H4 (cell line): ENCODE measurements at places on chromosomes 5 and 9. TPM values are rescaled to one million over a fixed set of nuclear protein-coding genes. Genes with fewer than 3 reads are reported as not detected.

GRCh38 chr9:112863214-112863613 is 27.5 kb downstream of the SLC46A2 start:
- no peak for DNase-seq

GRCh38 chr9:10612641-10613398 is at the start of gene PTPRD:
Gene PTPRD (minus strand): TSS chr9:10613002.
- peak; percentile 33 for DNase-seq

Gene ZBED3
- 0.90 and 1.3 TPM in 2 replicates for total RNA-seq

DNA sequence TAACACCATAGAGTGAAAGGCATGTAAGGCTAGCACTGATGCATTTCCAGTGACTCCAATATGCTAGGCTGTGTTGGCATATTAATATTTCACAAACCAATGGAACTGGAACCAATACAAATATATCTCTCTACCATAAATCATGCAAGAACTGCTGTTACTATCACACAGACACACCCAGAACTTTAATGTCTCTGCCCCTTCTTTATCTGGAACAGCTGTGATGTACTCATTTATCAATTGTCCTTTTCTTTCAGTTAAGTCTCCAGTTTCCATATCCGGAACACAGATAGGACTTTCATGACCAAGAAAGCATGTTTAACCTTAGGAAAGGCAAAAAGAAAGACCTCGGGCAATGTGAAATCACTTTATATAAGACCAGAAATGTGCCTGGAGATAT is 70.3 kb downstream of the SPTLC1 start:
- DNase-seq: no peak

GRCh38 chr9:23526806-23527205 is 299.2 kb downstream of the ELAVL2 start:
- peak; percentile 2 for DNase-seq

DNA sequence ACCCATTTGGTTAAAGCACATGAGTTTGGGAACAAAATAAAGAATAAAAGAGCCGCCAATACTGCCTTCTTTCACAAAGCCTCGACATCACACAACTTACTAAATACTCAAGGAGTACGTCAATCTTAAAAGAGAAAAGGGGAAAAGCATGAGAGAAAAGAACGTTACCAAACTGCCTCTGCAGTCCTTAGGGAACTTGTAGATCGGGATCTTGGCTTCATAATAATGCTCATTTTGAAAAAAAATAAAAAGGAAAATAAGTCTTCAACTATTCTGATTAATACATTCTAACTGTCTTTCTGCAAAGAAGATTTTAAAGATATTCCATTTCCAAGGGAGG is 618.4 kb downstream of the PDE4D start:
- DNase-seq: no peak

Gene ADAMTS16
- total RNA-seq: 1.3 and 1.7 TPM in 2 replicates

DNA sequence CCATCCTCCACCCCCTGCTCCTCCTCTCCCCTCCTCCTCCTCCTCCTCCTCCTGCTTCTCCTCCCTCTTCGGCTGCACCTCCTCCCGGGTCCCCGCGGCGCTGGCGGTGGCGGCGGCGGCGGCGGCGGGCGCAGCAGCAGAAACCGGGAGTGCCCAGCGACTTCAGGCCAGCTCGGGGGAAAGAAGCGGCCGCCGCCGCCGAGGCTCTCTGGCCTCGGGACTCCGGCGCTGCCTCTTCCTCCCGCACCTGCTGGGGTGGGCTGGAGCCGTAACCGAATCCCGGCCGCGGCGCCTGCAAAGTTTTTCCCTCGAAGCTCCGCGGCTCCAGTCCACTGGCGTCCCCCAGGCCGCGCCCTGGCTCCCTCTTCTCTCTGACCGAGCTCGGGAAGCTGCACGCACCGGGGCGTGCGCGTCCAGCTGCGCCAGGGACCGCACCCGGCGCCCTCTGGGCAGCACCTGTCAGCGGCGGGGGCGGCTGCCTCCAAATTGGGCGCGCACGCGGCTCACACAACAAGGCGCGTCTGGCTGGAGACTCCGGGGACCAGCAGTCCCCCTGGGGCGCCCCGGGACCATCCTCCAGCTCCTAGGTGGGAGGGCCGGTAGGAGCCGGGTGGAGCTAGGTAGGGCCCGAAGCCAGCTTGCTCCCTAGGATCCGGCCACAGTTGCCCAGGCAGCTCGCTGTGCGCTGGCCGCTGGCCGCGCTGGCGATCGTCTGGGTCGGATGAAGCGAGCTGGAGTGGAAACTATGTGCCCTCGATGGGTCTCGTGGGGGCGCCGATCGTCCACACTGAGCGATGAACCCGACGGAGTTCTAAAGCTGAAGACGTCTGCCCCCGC is at the start of gene MCTP1:
TSS of gene MCTP1 (minus strand) at position 523 of the 837 bp plus-strand sequence.
- peak; percentile 18 for DNase-seq

Gene PHYHD1
- total RNA-seq: not detected in 2 replicates

Gene GABRA6
- 0.14 TPM in 1 of 2 replicates, not detected in the other for total RNA-seq

Gene HAPLN1
- total RNA-seq: 4.5 and 6.5 TPM in 2 replicates

DNA sequence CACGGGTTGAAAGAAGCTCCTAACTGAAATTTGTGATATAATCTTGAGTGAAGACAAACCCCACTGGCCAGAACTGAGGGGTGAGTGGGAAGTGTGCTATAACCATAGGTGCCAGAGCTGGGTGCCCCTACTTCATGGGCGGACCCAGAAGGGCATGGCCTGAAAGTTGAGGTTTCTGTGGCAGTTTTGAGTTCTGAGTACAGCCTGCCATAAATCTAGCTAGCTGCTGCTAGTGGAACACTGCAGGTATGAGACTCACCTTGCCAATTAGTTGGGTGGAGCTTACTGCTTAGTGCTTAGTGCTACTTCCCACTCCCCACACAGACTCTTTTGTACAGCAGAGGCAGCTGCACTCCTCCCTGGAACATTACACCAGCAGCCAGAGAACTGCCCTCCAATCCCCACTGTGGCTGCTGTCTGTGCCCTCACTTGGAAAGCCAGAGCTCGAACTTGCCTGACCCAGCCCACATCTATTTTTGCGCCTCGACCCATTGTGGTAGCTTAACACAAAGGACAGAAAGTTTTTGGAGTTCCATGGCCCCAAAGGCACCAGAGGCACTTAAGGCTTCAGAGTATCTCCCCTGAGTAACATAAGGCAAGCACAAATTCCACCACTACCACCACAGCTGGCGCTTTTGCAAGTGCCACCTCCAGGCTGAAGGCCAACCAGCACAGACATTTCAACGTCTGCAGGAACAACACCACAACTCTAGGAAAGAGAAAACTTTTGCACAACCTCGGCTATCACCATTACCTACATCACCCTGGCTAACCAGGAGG is 27.1 kb upstream of the PTGER4 start:
- no peak for DNase-seq

GRCh38 chr5:90675222-90675621 is 116.6 kb downstream of the ADGRV1 start:
- DNase-seq: no peak

Gene RC3H2
- total RNA-seq: 16.4 and 28.7 TPM in 2 replicates

DNA sequence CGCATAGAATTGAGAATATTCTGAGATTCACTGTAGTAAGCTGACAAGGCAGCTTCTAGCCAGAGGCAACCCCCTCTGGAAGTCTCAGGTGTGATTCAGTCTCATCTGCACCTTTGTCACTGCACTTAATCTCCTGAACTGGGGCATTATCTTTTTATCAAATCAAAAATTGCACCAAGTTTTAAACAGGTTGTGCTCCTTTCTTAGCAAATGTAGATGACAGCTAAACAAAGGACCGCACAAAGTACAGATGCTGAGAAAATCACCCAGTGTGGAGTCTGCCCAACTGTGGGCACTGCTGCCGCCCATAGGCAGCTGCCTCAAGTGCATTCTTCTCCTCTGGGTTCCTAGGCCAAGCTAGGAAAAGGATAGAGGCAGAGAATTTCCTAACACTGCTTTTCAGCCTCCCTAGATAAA is 51.1 kb downstream of the STARD4 start:
- DNase-seq: no peak

Gene SPINK7
- total RNA-seq: not detected in 2 replicates

DNA sequence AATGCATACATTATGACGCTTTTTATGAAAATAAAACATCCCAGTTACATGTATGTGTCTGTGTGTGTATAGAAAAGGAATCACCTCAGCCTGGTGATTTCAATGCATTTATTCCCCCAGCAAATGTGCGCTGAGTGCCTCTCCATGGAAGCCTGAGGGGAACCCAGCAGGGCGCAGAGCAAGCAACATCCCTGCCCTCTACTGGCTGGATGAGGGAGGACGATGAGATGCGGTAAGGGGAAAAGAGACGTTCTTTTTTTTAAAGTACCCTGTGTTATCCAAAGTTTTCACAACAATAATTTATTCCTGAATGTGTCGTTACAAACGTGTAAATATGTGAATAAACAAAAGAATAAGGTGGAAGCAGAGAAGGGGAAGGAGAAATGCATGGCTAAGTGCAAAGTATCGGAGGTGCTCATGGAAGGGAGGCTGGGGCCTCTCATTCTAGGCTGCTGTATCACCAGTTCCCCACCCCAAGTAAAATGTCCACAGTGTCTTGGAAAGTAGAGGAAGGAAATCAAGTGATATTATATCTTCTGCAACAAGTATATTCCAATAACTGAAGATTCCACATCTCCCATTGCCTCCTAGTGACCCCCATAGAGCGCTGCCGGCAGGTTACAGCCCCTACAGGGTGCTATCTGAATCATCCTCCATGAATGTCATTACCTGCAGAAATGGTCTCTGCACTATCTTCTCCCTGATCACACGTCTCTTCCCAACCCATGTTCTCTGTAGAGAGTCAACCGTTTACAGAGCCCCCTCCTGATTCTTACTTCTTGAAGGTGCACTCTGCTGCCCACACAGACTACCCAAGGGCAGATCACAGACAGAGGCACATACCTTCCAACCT is 13.0 kb upstream of the ABLIM3 start:
- peak; percentile 45 for DNase-seq

DNA sequence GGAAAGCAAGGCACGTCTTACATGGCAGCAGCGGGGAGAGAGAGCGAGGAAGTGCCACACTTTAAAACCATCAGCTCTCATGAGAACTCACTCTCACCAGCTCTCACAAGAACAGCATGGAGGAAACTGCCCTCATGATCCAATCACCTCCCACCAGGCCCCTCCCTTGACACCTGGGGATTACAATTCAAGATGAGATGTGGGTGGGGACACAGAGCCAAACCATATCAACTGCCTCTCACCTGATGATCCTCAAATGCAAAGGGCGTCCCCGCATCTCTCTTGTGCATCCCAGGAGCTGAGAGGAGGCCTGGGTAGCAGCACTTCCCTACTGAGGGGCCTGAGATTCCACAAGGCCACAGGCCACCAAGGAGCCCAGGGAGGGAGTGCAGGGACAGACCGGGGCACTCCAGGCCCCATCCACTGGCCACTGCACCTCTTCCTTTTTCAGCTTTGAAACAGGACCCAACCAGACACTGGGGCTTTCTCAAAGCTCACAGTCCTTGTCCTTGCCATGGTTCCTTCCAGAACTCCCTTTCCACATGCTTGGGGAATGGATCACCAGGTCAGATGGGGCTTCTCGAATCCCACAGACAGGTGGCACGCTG is 54.5 kb upstream of the IL17B start:
- DNase-seq: no peak

Gene ADAMTSL2
- not detected in 2 replicates for total RNA-seq

Gene MARCOL
- total RNA-seq: not detected in 2 replicates

GRCh38 chr5:3033033-3033755 is 281.7 kb upstream of the IRX2 start:
- DNase-seq: no peak

Gene WDR70
- 26.5 and 34.2 TPM in 2 replicates for total RNA-seq

Gene CD72
- total RNA-seq: 0.53 and 1.2 TPM in 2 replicates

Gene PDE6A
- 0.02 TPM in 1 of 2 replicates, not detected in the other for total RNA-seq

DNA sequence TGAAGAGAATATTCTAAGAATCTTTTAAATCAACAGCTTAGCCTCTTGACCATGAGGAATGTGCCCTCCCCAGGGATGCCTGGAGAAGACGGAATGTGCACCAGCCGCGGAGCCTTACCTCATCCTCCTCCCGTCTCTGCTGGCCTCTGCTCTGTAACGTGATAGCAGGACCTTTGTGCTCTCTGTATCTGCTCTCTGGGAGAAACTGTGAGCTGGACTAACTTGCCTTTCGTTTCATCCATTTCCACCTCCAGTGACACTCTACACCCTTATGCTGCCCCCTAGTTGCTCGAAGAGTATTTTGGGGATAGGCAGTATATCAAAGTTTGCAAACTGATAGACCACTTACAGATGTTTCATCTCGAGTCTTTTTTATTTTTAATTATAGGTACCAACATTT is 141.4 kb downstream of the NPR3 start:
- peak; percentile 61 for DNase-seq

Gene BHMT2
- not detected in 2 replicates for total RNA-seq

Gene ISL1
- 4.6 TPM in 2 replicates for total RNA-seq

GRCh38 chr5:68285851-68286611 is 70.5 kb downstream of the PIK3R1 start:
- peak; percentile 42 for DNase-seq

DNA sequence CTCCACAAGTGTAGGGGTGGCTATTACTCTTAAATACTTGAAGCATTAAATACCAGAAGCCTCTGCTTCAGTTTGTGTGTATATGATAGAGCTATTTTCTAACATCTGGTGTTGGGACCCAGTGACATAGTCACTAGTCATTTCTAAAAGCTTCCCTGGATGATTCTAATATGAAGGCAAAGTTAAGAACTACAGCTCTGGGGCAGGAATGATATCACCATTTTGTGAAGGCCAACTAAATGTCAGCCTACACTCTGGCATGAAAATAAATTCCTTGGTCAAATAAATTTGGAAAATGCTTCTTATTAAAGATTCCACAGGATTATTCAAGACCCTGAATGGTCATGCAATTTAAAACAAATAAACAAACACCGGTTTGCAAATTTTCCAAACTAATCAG is 197.7 kb downstream of the PLK2 start:
- DNase-seq: no peak

DNA sequence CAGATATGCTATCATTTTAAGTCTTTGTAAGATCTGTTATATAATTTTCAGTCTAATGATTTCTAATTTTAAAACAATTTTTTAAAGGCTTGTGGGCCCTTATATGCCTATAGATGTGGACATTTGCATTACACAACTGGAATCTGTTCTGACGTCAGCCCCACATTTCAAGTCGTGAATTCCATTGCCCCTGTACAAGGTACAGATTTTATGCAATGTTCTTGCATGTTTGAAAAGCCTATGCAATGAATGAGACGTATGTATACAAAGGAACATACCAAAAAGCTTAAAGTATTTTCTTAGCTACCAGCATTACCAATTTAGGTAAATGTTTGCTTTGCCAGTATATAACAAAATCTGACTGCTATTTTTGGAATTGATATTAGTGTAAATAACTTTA is 77.2 kb downstream of the ITGA1 start:
- DNase-seq: no peak

Gene ABCA2
- 4.9 and 22.4 TPM in 2 replicates for total RNA-seq

GRCh38 chr5:11304641-11305040 is 543.6 kb upstream of the DAP start:
- DNase-seq: no peak

Gene EDIL3
- 178 and 227 TPM in 2 replicates for total RNA-seq

GRCh38 chr5:156647034-156647451 is 203.1 kb upstream of the PPP1R2B start:
- DNase-seq: no peak

GRCh38 chr5:38831909-38832308 is 13.9 kb upstream of the OSMR start:
- DNase-seq: no peak

GRCh38 chr9:112337547-112337946 is 4.1 kb upstream of the PTBP3 start:
- DNase-seq: no peak
